ENCODE measurements at places on chromosomes 3 and 15.
A peak's percentile ranks its signal among the peaks of the same experiment; 100 is the strongest.

GRCh38 chr3:111809186-111809585 lies 49.9 kb upstream of the PHLDB2 start:
- peak; percentile 88 for DNase-seq

GRCh38 chr15:88901508-88902220 lies 6.3 kb upstream of the HAPLN3 start:
- no peak for DNase-seq

GRCh38 chr3:2771193-2771592 lies 339.0 kb downstream of the IL5RA start:
- DNase-seq = no peak

DNA sequence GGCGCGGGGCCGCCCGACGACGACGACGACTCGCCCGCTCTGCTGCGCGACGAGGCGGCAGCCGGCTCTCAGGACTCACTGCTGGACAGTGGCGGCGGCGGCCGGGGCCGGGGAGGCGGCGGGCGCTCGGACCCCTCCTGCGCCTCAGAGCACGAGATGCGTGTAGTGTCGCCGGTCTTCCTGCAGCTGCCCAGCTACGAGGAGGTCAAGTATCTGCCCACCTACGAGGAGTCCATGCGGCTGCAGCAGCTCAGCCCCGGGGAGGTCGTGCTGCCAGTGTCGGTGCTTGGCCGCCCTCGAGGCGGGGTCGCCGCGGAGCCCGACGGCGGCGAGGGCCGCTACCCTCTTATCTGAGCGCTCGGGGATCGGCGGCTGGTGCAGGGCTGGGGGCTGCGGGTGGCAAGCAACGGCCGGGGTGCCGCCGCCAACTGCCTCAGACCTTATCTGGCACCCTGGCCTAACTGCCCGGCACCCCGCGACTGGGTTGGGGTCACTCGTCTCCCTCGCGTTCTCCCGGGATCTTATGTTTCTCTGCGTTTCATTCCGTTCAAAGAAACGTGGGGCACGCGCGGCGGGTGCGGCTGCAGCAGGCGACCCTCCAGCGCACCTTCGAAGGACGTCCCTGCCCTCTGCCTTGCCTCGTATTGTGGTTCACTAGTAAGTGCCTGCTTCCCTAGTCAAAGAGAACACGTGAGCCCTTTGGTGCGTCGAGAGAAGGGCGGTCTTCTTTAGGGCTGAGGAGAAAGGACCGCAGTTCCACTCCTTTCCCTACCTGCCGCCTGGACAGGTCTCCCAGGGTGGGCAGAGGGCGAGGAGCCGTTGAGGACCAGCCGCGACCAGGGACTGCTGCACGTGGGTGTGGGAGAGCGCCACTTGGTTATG lies 1.0 kb downstream of the C3orf80 start:
- DNase-seq = no peak

GRCh38 chr15:42749266-42749665 lies 12.3 kb upstream of the CDAN1 start:
- DNase-seq = no peak

- DNase-seq = peak; percentile 13
Measured at GRCh38 chr3:23232016-23232415, 28.9 kb downstream of the UBE2E2 start.

DNA sequence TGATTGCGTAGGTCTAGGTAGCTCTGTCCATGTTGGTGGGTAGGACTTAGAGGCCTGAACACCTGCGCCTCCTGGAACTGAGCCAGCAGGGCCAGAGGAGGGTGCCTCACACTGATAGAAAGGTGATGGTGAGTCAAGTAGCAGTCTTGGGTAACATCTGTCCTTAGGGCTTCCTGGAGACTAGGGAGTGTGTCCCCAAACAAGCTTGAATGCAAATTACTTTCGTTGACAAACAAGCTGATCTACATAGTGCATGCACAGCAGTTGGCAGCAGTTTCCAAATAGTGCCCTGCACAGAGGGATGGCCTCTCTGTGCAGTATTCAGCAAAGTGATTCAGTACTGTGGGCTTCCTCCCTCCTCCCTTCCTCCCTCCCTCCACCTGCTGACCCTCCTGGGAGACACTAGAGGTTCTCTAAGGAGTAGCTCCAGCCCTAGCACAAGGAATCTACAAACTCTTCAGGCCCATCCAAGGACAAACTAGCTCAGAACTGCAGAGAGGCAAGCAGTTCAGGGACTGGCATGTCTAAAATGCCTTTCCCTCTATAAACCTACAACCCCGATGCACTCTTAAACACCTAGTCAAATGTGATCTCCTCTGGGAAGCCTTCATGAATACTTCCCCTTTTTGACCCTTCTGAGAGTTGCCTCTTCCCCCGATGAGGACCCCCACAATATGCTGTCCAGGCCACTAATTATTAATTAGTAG lies 61.0 kb downstream of the TLE3 start:
- DNase-seq = no peak

DNA sequence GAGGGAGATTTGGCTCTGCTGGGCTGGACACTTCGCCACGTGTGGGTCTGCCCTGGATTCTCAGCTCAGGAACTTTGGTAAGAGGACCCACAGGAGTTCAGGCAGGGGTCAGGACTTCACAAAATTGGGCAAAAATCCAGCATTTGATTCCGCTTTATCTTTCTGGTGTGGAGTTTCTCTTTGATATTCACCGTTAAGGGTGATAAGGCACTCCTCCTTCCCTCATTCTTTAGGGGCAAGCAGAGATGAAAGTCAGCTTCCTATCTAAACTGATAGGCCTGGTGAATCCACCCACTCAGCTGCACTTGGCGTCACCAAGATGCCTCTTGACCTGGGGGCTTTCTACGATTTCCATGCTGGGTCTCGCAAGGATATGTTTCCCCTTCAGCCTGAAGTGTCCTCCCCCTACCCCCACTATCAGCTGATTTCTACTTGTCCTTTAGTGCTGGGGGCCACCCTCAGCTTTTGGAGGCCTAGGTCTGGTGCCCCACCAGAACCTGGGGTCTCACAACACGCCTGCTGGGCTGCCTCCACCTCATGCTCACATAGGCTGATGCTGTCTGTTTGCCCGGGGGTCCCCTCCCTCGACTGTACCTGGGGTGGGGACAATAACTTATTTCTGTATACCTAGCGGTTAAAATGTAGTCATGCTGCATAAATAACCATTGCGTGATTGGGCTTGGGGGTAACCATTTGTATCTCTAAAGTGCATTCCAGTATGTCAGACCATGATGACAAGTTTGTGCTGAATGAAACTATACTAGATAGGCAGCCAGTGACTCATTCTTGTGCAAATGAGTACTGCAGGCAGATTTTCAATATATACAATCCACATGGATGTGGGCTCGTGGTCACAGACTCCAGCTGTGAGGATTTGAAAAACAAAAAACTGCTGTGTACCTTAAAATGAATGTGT lies 248.3 kb downstream of the ADAMTS17 start:
- peak; percentile 88 for DNase-seq

GRCh38 chr3:74214286-74214685 lies 400.2 kb downstream of the CNTN3 start:
- DNase-seq = peak; percentile 5

DNA sequence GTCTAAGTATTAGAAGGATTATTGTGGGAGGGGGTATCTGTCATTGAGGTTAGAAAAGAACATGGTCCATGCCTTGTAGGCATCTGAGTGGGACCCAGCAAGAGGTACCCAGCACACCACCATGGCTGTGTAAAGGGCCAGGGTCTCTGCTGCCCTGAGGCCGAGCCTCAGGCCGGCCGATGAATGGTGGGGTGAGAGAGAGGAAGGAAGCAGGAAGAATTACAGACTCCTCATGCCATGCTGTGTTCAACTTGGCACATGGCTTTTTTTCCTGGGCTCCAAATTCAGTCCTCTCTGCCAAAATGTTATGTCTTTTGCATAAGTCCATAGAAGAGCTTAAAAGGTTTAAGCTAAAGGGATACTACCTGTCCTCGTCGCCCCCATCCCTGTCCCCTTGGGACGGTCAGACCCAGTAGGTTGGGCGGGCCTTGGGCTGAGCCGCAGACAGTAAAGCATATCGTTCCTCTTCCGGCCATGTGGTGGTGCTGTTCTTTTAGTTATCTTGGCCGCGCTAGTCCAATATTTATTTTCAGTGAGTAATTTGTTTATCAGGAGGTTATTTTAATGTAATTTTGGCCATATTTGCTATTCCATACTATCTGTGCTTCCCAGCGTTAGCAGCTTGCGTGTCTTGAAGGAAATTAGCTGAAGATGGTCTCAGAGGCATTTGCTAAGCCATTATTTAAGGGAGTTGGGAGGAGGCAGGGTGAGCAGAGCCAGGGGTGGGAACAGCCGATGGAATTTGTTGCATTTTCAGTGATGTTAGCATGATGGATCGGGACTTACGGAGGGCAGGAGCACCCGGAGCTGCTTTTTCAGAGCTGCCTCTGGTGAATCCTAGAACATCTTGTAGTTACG lies 152.4 kb downstream of the AGBL1 start:
- DNase-seq = peak; percentile 25

Measured in astrocyte (in vitro differentiated cells and primary cell).